ENCODE measurements at places on chromosomes 6 and 20.

- no peak for DNase-seq
Measured at GRCh38 chr6:11493974-11494373, 43.6 kb upstream of the TMEM170B start.

- no peak for DNase-seq
Measured at GRCh38 chr6:129203190-129203900, 320.4 kb downstream of the LAMA2 start.

DNA sequence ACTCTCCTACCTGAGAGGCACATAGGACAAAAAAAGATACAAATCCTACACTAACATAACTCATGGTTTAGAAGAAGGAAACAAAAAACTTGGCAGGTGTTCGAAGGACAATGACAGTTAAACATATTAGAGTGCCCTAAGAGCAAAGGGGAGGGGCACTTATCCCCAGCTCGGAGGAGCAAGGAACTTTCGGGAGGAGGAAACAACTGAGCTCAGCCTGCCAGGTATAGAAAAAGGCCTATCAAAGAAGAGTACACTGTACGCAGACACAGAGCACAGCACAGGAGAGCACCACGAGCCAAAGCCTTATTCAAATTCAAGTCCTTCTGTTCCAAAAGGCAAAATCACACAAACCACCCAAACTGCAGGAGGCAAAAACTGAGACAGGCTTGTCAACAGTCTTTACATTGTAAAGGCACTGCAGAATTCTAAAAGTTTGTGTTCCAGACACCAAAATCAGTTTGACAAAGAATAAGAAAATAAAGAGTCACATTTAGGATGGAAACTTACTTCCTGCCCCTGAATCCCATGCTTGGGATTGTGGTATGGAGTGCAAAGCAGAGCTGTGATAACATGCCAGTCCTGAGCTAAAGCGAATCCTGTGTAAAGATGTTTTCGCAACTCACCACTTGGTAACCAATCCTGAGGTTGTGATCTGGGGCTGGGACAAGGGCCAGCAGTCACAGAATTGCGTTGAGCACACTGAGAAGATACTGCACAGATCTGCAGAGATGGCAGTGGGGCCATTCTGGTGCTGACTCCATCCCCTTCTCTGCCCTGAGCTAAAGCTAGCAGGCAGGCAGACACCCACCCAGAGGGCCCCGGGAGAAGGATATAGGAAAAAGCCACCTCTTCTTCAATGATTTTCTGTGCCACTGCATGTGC lies 108.6 kb downstream of the CHD6 start:
- DNase-seq: peak; percentile 48

- no peak for DNase-seq
Measured at GRCh38 chr6:3326981-3327380, 68.2 kb downstream of the PSMG4 start.

DNA sequence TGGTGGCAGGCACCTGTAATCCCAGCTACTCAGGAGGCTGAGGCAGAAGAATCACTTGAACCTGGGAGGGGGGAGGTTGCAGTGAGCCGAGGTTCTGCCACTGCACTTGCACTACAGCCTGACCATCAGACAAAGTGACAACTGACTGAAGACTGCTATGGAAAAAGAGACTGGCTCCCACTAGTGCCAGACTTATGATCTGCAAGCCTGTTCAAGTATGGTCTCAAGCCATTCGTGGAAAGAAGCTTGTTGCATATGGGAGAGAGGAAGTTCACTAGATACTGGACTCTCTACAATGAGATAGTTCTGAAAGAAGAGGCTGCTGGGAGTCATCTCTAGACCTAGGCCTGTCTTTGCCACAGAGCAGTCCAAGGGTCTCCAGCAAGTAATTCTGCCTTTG lies 26.7 kb downstream of the MDN1 start:
- DNase-seq: no peak

- peak; percentile 61 for DNase-seq
Measured at GRCh38 chr6:32070814-32071543, 32.8 kb downstream of the CYP21A2 start.

- DNase-seq: no peak
Measured at GRCh38 chr20:34946661-34947060, 8.9 kb downstream of the GSS start.

GRCh38 chr6:94673251-94673650 lies 904.1 kb upstream of the MANEA start:
- DNase-seq: no peak

DNA sequence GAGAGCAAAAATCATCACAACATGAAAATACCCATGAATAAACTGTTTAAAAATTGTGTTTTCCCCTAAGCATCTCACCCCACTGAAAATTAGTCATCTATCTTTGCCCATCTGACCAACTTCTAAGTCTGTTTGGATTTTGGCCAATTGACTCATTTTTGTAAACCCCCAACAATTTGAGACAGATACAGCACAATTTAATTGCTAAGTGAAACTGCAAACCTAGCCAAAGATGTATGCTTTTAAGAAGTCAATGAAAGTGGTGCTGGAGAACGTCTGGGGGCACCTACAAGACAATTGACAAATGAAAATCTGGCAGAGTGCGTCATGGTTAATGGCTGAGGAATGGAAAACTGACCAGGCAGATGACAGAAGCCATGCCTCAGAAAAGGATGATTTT lies 30.9 kb upstream of the SLC24A3 start:
- DNase-seq: peak; percentile 9

- no peak for DNase-seq
Measured at GRCh38 chr6:104595311-104595820, 264.4 kb downstream of the HACE1 start.

DNA sequence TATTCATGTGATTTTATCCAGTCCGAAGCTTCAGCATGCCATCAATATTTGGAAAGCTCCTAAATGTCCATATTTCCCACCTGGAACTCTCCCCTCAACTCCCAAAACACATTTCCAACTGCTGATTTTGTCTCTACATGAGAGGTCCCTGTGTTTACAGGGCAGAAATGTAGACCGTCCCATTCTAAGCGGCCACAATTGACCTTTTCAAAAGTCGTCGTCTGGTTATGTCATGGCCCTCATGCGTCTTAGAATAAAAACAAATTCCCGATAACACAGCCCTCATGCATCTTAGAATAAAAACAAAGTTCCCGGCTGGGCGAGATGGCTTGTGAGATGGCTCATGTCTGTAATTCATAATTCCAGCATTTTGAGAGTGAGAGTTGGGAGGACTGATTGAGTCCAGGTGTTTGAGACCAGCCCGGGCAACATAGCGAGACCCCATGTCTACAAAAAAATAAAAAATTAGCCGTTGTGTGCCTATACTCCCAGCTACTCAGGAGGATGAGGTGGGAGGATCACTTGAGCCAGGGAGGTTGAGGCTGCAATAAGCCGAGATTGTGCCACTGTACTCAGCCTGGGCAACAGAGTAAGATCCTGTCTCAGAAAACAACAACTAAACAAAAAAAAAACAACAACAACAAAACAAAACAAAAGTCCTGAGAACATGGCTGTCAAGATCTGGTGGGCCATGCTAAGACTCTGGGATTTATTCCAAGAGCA lies 6.4 kb upstream of the ZNF217 start:
- peak; percentile 11 for DNase-seq
